ENCODE measurements at places on chromosomes 4 and X.

GRCh38 chrX:50198348-50198747 is 2.5 kb downstream of the AKAP4 start:
- DNase-seq: no peak

GRCh38 chr4:120088507-120088906 is 21.9 kb upstream of the MAD2L1 start:
- DNase-seq: no peak

DNA sequence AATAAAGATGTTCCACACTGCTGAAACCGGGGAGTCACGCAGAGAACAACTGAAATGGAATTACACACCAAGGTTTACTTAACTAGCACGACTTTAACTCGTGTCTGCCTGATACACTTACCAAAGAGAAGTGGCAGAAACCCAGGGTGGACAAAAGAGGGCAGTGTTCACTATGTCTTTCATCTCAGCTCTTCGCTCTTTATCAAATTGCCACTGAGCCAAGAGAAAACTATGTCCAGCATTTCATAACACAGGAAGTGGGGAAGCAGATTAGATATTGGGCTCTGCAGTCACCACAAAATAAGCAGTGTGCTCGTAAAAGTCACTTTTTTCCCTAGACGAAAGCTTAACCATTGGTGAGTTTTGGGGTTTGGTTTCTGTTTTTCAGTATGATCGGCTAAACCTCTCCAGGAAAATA is 155.7 kb downstream of the CHIC2 start:
- no peak for DNase-seq

- DNase-seq: no peak
Observed at GRCh38 chr4:145182222-145182621, 1.8 kb upstream of the OTUD4 start.
